H54 (cell line): ENCODE measurements at places on chromosomes 6 and 20.

DNA sequence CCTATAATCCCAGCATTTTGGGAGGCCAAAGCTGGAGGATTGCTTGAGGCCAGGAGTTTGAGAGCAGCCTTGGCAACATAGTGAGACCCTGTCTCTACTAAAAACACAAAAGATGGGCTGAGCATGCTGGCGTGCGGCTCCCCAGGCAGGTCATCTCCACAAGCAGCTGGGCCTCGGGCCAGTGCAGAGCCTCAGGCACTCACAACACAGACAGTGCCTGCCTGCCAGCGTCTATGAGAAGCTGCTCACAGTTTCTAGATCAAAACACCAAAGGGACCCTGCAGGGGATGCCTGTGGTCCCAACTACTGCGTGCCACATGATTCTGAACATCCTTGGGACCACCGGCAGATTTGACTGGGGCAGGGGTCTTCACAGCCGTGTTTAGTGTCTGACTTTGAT is 59.4 kb downstream of the GINS1 start:
- no peak for DNase-seq

GRCh38 chr6:93721386-93722048 is 302.2 kb upstream of the EPHA7 start:
- peak; percentile 0 for DNase-seq

DNA sequence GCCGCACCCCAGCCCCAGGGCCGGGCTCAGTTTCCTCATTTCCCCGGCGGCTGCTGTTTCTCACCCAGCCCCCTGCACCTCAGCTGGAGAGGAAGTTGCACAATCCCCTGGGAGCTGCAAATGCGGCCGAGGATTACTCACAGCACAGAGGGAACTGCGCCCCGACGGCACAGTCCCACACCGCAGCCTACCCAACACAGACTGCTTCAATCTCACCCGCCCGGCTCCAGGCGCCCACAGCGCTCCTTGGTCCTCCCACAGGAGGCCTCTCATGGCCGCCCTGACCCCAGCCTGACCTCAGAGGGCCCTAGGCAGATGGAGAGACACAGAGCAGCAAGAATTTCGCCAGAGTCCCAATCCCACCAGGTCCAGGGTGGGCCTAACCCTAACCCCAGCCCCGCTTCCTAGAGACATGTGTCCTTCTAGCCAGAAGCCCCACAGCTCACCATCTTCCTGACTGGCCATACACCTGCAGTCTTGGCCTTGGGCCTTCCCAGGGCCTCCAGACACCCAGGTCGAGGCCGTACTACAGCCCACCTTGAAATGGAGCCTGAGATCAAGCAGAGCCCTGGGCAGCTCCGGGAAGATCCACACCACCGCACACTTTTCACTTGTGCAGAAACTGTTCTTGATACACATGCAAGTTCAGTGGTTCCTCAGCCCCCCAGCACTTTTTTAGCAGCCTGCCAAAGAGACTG is 11.7 kb downstream of the TFEB start:
- peak; percentile 94 for DNase-seq

DNA sequence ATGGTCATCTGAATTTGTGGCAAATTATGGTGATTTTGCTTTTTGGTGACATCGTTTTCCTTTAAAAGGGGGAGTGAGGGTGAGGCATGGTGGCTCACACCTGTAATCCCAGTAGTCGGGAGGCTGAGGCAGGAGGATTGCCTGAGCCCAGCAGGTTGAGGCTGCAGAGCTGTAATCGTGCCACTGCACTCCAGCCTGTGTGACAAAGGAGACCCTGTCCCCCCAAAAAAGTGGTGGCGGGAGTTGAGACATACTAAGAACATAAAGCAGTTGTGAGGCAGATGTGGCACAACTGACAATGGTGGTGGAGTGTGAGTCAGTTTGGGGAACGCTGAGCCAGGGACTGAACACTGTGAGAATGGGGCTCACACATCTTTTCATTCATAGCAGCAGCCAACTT is 45.5 kb downstream of the ADNP start:
- no peak for DNase-seq

DNA sequence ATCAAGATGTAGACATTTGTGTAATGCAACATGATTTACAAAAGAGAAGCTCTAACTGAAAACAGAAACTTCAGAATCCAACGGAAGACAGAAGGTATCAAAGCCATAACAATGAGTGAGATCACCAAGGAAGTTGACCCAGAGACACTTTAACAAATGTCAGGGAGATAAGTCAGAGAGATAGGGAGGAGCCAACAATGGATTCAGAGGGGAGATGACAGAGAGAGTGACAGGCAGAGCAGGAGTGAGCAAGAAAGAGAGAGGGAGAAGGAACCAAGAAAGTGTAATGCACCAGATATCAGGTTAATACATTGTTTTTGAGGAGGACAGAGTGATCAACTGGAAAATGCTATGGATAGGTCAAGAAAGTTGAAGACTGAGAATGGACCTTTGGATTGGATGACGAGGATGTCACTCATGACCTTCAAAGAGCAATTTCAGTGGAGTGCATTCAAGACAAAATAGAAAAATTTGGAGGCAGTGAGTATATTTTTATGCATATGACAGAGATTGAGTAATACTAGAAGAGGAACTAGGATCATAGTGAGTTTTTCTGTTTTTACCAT is 86.6 kb downstream of the TRDN start:
- DNase-seq = no peak

DNA sequence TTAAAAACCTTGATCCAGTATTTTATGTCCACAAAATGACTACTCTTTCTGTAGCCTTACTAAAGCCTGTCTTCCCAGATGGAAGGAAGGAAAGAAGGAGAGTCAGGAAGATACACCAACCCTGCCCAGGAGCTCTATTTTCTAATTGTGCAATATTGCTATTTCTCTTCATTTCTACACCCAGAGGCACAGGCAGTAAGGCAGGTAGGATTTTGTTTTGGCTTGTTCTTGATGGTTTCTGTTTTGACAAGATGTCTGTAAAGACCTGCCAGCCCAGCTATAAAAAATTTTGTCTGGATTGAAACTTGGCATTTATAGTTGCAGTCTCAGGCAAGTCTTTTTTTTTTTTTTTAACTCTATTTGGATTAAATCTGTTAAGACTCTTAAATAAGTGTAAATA is 587.5 kb upstream of the ARID1B start:
- no peak for DNase-seq

DNA sequence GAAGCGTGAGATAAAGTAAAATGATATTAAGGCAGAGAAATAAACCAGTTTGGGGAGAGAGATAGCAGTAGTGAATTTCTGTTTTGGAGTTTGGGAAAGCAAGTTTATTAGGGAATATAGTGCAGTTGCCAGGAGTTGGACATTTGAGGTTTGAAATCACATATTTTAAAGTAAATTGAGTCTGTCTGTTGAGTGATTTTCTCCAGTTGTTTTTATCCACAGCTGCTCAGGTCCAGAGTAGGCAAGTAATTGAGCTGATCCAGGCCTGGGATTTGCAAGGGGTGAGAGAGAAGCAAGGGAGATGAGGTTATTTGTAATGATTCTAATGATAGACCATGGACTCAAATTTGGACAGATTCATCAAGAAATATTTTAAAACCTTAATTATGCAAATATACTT is 481.9 kb downstream of the UTRN start:
- DNase-seq = no peak

- DNase-seq = no peak
Measured at GRCh38 chr6:12265791-12266190, 24.4 kb upstream of the EDN1 start.

DNA sequence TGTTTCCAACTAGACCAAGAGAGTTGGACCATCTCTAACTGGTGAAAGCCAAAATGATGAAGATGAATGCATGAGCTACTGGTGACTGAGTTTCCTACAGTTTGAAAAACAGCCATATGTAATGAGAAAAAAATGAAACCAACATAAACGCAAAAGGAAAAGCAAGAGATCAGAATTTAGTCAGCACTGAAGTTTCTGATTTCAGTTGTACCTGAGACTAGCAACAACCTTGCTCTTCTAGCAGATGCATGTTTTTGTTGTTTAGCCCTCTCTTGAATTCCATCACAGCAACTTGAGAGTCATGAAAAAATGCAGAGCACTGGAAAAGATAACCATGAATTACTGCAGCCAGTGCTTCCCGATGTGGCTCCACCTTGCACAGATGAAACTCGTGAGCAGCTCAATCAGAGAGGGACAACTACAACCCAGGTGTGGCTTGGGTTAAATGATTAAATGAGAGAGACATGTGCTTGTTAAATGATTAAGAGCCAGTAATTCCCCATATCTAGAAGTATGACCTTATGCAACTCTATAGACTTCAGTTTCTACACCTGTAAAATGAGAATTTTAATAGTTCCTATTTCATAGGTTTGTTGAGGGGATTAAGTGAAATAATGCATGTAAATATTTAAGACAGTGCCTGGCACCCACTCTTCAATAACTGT is 104.8 kb downstream of the ELOVL4 start:
- DNase-seq = no peak

DNA sequence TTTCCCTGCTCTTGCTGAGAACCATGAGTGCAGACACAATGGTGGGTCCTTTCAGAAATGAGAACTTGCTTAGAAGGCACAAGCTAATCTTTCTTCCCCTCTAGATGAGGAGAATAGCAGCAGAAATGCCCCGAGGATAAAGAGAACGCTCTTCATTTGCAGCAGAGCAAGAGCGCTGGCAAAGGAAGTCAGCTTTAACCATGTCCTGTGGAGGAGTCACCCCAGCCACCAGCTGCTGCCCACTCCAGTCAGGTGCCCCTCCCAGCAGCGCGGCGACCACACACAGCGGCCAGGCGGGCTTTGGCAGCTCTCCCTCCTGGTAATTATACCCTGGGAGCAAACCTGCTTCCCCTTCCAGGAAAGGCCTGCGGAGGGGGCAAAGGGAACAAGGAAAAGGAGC is 42.4 kb upstream of the EMILIN3 start:
- DNase-seq = no peak

GRCh38 chr20:17226410-17227218 is at the start of gene PCSK2:
TSS of gene PCSK2 (plus strand) at chr20:17227040. CDS start at chr20:17227306, 266 bp downstream.
- DNase-seq = no peak

DNA sequence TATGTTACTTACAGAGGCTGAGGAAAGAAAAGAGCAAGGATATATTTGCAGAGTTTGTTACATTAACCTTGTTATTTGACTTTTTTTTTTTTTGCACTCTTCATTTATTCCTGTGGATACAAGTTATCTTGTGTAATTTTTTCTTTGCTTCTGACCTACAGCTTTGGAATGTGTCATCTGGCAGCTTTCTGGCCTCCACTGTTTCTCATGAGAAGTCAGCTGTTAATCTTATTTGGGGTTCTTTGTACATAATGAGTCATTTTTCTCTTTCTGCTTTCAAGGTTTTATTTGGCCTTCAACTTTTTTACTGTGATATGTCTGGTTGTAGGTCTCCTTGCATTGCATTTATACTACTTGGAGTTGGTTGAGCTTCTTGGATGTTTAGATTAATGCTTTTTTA is 333.4 kb downstream of the SMOC2 start:
- DNase-seq = no peak

DNA sequence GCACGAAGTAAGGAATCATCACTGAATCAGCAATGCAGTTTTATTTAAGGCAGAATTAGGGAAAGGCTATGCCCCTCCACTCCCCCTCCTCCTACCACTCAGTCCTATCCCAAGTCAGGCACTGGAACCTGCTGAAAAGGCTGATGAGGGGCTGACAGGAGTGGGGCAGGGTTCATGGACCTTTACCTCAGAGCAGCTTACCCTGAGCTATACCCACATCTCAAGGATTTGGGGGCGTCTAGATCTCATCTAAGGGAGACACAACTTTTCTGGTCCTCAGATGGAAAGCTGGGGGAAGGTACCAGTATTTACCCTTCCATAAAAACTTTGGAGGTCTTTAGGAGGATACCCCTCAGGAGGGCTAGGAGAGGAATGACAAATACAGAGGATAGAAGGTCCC is 27.2 kb downstream of the GSS start:
- no peak for DNase-seq

DNA sequence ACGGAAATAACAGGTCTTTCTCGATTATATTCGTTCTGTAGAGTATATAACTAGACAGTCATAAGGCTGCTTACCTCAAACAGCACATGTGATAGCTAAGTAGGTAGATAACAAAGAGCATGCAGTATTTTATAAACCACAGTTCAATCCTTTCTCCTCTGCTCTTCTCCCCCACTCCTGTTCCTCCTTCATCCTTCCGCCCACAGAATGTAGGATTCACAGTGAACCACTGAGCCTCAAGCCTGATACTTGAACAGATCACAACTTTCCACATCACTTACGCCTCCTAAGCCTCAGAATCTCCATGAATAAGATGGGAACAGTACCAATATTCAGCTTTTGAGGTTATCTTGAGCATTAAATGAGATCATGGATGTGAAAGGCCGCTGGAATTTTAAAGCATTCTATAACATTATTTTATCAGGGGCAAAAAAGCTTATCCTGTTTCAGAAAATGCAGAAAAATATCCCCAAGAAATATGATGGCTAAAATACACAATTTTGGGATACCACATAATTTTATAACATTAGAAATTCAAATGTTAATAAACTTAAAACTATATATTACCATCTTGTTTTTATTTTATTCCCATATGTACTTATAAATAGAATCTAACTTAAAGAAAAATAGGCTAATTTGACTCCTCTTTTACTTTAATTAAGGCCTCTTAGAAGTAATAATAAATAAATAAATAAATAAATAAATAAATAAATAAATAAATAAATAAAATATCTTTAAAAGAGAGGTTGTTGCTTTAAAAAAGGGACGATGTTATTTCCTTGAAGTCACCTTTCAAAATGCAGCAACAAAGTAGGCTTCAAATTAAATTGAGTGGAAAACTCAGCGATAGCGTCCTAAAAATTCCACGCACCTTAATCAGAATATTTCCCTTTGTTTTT is 33.4 kb downstream of the MTFR2 start:
- no peak for DNase-seq
